ENCODE measurements at places on chromosomes 12 and 14. TPM values are rescaled to one million over a fixed set of nuclear protein-coding genes. Genes with fewer than 3 reads are reported as not detected.

GRCh38 chr12:25982416-25982815, 23.9 kb downstream of the RASSF8 start:
- DNase-seq = no peak

DNA sequence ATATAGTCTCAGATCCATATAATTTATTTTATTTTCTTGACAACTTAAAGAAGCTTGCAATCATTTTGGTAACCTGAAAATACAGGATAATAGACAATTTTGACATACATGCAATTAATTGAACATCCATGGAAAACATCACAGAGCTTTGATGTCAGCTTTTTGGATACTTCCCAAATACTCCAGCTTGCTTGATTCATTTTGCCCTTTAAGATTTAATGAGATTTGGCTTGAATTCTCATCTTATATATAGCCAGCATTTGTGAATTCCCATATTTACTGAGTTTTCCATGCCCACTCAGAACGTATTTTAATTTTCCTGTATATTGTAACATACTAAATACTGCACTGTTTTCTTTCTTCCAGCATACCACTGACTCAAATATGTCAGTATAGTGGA, 803.0 kb upstream of the MGAT4C start:
- no peak for DNase-seq

- no peak for DNase-seq
Observed at GRCh38 chr14:99207456-99207855, 64.5 kb downstream of the BCL11B start.

- no peak for DNase-seq
Observed at GRCh38 chr12:47813511-47814196, 6.0 kb downstream of the HDAC7 start.

DNA sequence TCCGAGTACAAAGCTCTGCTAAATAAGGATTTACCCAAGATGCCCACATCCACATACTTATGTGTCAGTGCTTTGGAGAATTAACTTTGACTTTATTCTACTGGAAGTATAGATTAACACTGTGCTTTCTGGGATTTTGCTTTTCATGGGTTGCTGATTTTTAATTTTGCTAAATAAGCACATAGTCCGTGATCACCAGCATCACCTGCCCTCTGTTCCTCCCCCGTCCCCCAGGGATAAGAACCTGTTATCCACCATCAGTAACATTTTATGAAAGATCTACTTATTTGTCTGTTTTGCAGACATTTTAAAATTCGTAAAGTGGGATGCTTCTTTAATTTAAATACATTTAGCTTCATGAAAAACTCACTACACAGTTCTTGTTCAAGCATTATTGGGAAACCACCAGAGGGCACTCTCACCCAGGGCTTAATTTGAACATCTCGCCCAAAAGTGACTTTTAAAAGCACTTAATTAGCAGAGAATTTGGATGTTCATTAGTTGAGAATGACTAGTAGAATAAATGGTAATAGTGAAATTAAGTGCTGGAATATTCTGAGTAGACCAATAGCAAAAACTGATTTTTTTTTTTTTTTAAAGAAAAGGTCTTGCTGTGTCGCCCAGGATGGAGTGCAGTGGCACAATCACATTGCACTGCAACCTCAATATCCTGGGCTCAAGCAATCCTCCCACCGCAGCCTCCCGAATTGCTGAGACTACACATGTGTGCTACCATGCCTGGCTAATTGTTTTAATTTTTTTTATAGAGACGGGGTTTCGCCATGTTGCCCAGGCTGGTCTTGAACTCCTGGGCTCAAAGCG, 35.7 kb downstream of the MRPL42 start:
- peak; percentile 61 for DNase-seq

DNA sequence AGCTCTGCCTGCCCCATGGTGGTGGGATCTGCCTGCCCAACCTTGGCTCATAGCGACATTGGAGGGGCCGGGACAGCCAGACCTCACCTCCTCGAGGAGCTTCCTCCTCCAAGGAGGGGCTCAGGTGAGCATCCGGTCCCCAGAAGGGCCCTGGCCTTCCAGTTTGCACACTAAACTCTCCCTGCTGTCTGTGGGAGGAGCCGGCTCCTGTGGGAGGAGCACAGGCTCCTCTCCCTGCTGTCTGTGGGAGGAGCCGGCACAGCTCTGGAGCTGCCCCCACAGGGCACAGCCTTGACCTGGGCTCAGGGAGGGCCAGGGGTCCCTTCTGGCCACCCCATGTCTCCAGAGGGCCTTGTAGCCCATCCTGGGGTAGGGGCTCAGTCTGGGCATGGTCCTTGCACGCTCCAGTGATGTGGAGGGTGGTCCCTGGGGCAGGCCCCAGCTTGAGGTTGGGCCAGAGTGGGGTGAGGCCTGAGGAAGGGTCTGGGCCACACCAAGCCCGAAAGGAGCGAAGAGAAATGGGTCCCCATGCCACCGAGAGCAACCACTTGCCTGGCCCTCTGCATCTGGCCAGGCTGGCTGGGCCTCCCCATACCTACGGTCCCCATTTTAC, 147.5 kb upstream of the C14orf180 start:
- no peak for DNase-seq

DNA sequence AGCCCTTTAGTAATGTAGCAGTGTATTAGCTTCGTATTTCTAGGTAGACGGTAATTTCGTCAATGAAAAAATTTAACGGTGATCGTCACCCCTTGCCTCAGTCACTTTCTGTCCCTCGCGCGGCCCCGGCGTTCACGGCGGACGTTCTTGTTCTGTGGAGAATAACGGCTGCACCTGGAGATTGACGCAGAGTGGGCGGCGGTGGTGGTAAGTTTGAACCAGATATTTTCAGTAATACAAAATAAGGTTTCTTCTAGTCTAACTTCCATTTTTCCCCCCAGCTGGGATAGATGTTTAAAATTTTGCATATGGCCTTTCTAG, 341 bp downstream of the ZNF10 start:
- no peak for DNase-seq

GRCh38 chr14:61764342-61765122, 2.3 kb downstream of the SNAPC1 start:
- DNase-seq = no peak

GRCh38 chr14:95150910-95151309, 6.4 kb downstream of the DICER1 start:
- DNase-seq = no peak

GRCh38 chr12:41220931-41221330, 32.8 kb downstream of the PDZRN4 start:
- no peak for DNase-seq

- DNase-seq = no peak
Observed at GRCh38 chr12:57770734-57771133, 1.2 kb downstream of the METTL1 start.

DNA sequence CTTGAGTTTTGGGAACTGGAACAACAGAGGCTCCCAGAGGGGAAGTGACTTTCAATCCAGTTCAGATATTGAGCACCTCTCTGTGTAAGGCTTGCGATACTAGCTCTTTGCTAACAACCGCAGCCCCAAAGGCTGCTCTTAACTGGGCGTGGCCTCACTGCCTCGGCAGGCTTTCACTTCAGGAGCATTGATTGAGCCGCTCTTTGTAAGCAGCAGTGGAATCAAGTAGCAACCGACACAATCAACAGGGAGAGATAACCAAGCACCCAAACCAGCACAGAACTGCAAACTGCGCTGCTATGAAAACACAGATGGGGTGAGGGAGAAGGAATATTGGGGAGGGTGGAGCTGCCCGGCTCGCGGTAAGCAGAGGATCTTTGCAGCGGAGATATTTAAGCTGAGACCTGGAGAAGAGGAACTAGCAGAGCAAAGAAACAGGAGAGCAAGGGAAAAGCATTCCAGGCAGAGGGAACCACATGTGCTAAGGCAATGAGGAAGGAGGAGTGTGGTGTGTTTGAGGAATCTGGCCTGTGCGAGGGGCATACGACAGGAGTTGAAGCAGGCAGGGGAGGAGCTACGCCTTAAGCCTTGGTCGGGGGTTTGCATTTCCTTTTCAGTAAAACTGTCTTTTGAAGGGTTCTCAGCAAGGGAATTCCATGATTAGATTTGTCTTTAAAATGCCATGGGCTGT, 17.3 kb upstream of the YY1 start:
- DNase-seq = peak; percentile 40

GRCh38 chr14:94867946-94868771, 98.2 kb upstream of the GSC start:
- peak; percentile 5 for DNase-seq

GRCh38 chr12:39116861-39117260, 211.5 kb upstream of the CPNE8 start:
- no peak for DNase-seq

DNA sequence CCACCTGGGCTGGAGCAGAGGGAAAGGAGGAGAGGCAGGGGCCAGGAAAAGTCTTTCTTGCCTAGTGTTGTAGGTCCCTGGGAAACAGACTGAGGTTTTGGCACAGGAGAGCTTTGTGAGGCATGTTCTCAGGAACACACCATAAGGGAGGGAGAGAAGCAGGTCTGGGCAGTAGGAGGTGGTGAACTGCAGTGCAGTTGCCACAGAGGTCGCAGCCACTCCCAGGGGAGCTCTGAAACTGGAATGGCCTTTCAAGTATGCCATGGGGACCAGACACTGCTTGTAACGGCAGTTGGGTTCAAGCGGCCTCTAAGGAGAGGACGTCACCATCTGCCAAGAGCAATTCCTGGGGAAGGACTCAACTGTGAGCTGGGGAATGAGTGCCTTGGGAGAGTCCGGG, 35.4 kb upstream of the NKX2-8 start:
- no peak for DNase-seq

DNA sequence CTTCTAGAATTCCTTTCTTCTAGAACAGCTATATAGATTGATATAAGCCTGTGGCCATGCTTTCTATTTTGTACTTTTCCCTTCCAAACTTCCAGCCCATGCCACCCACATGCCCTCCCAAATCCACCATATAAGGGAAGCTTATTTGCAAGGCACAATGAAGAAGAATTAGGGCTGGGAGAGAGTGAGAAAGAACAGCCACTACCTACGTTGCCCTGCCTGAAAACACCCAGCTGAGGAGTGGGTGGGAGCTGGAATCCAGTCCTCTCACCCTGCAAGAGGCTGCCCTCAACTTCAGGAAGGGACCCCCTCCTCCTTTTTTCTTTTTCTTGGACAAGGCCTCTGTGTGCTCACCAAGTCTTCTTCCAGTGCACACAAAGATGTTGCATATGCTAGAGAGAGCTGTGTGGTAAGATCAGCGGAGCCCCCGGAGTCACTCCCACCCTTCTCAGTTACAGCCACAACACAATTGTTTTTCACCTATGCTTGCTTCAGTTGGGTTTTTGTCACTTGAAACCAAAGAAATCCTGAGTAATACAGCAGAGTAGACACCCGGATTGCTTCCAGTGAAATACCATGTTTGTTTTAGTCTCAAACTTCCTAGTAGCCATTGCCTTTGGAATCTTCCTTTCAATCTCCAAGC, 38.8 kb downstream of the CDKL1 start:
- DNase-seq = no peak

- DNase-seq = no peak
Observed at GRCh38 chr12:65372574-65372973, 94.1 kb downstream of the MSRB3 start.

MORN3 gene
- total RNA-seq = 1.2 TPM

ASB2 gene
- total RNA-seq = 0.19 TPM

ADCY4 gene
- 3.4 TPM for total RNA-seq

OR4K15 gene
- total RNA-seq = not detected

DNAI7 gene
- 0.47 TPM for total RNA-seq

TMPRSS12 gene
- total RNA-seq = not detected

IGF1 gene
- not detected for total RNA-seq
